Suprapubic skin (tissue), 4 donors: ENCODE measurements at places on chromosomes 12 and 14.
A peak's percentile ranks its signal among the peaks of the same experiment; 100 is the strongest.

- DNase-seq, result no peak
Observed at GRCh38 chr14:23437133-23438100, 2.0 kb upstream of the MYH7 start.

GRCh38 chr12:108853981-108854446, 3.4 kb downstream of the SSH1 start:
- peak; percentile 47 for DNase-seq

- DNase-seq, result no peak
Observed at GRCh38 chr12:26770239-26771070, 62.5 kb downstream of the ITPR2 start.

GRCh38 chr12:28512876-28513275, 322.6 kb downstream of the CCDC91 start:
- no peak for DNase-seq
